Astrocyte of the hippocampus (primary cell): ENCODE measurements at places on chromosomes 6 and 20.

DNA sequence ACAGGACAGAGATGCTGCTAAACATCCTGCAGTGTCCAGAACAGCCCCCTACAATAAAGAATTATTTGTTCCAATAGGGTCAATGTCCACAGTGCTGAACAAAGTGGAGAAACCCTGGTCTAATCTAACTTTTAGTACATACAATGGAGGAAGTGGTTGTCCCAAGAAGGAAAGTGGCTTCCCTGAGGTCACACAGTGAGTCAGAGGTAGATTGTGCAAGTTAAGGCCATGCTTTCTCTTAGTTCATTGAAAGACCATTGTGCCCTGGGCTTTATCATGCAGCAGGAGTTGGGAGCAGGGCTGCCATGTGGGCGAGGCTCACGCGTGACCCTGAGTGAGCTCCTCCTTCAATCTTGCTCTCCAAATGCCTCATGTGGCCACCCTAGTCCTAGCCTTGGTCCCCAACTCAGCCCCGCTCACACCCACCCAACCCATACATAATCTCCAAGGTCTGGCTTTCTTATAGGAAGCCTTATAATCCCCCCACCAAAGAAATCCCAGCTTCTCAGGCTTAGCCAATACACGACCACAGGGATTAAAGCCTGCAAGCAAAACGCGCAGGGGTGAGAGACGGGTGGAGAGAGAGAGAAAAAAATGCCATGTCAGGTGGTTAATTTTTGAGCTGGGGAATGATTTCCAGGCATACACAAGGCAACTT is 19.9 kb downstream of the SLC13A3 start:
- no peak for DNase-seq

DNA sequence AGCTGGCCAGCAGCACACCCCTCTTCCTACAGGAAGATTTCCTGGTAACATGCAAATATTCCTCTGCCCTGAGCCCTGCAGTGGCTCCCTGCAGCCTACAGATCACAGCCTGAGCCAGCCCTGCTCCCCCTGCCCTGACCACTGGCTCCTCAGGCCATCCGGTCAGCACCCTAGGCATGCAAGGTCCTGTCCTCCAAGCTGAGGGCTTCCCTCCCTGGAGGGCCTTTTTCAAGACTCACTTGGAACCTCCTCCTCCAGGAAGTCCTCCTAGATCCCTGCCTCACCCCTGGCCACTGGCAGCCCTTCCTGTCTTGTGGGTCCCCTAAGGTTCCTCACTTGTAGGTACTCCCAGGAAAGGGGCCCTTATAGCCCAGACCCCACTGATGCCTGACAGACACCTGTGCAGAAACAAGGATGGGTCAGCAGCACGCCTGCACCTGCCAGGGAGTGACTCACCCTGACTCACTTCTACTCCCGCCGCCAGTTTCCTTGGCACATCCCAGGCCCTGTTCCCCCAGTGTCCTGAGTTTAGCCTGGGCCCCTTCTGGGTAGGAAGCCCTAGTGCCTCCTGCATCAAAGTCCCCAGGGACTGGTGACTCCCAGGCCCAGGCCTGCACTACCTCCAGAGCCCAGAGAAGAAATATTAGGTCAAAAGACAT is 3.2 kb downstream of the SLC4A11 start:
- DNase-seq, result peak; percentile 34

GRCh38 chr6:121110733-121111132 is 223.5 kb downstream of the TBC1D32 start:
- no peak for DNase-seq

- peak; percentile 75 for DNase-seq
Measured at GRCh38 chr6:87393026-87393622, 14.6 kb upstream of the CFAP206 start.

- peak; percentile 7 for DNase-seq
Measured at GRCh38 chr20:51220293-51220706, 197.4 kb upstream of the KCNG1 start.

- DNase-seq, result peak; percentile 93
Measured at GRCh38 chr20:48697845-48698491, 129.8 kb downstream of the PREX1 start.

DNA sequence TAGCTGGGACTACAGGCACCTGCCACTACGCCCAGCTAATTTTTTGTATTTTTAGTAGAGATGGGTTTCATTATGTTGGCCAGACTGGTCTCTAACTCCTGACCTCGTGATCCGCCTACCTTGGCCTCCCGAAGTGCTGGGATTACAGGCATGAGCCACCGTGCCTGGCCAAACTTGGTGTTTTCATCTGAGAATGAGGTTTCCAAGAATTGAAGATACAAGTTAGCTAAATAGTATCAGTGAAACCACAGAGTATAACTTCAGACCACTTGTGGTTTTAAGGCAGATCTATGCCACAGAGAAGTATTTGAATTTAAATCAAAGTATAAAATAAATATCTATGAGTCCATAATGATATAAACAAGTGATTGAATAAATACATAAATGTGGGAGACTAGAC is 70.1 kb downstream of the SLC16A10 start:
- no peak for DNase-seq

DNA sequence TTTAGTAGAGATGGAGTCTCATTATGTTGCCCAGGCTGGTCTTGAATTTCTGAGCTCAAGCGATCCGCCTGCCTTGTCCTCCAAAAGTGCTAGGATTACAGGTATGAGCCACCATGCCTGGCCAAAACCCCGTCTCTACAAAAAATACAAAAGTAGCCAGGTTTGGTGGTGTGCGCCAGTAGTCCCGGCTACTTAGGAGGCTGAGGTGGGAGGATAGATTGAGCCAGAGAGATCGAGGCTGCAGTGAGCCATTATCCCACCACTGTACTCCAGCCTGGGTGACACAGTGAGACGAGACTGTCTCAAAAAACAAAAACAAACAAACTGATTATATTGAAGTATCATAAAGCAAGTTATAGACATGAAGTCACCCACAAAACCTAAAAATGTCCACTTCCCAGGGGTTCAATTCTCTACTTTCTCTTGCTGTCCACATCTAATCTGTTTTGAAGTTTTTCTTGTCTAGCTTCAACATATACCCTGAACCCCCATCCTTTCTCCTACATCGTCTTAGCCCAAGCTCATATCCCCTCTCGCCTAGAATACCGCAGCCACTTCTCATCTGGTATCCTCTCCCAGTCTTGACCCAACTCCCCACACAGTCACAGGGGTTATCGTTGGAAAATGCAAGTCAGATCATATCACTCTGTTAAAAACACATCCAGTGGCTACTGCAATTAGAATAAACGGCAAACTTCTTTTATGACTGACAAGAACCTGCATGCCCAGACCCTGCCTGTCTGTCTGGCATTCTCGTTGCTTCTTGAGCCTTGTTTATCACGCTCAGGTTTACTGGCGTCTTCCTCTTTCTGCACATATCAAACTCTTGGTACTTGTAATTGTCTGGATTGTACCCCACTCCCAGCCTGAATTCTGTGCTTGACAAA is 20.1 kb upstream of the NCOA3 start:
- no peak for DNase-seq

GRCh38 chr6:19036196-19036555 is 649.0 kb downstream of the RNF144B start:
- DNase-seq, result no peak

DNA sequence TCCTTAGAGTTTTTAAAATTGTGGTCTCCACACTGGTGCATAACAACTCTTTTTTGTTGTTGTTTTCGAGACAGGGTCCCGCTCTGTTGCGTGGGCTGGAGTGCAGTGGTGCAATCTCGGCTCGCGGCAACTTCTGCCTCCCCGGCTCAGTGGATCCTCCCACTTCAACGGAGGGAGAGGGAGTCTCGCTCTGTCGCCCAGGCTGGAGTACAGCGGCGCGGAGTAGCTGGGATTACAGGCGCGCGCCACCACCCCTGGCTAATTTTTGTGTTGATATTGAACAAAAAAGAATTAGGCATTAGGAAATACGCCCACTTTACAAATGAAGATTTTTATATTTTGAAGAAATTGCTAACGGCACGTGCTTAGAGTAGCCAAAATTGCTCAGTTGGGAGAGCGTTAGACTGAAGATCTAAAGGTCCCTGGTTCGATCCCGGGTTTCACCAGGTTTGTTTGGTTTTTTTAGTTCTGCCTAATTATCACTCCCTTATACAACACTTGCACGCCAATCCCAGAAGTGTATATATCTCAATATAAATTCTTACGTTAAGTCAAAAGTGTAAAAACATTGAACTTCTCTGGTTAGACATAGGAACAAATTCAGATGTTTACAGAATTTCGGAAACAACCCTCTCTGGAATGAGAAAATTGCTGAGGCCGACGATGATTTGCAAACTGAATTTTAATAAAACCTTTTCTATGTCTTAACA is 159.6 kb downstream of the TRIM27 start:
- no peak for DNase-seq

- DNase-seq, result no peak
Measured at GRCh38 chr6:85644279-85644762, 1.6 kb upstream of the SYNCRIP start.

DNA sequence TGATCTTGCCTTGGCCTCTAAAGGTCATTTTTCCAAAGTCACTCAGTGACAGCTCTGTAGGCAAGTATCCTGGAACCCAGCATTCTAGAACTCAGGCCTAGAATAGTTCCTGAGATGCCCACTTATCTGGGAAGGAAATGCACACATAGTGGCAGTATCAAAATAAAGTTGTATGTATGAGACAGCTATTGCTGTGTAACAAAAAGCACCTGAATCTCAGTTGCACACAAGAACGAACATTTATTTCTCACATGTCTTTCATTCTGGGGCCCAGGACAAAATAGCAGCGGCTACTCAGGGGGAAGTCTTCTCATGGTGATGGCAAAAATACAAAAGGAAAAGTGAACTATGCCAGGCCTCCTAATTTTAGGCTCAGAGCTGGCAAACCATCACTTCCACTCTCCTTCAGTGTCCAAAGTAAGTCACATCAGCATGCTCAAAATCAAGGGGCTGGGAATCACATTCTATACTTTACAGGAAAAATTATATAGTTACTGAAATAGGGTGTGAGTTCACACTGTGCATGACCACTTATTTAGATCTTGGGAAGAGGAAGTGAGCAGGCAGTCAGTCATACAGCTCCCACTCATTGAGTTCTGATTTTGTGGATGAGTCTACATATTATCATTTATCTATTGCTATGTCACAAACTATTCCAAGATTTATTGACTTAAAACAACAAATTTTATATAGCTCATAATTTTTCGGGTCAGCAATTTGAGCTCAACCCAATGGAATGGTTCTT is 133.7 kb upstream of the RIN2 start:
- no peak for DNase-seq

- peak; percentile 30 for DNase-seq
Measured at GRCh38 chr6:15763837-15764236, 101.0 kb upstream of the DTNBP1 start.

GRCh38 chr6:113960795-113961194 is 10.2 kb downstream of the HDAC2 start:
- no peak for DNase-seq

DNA sequence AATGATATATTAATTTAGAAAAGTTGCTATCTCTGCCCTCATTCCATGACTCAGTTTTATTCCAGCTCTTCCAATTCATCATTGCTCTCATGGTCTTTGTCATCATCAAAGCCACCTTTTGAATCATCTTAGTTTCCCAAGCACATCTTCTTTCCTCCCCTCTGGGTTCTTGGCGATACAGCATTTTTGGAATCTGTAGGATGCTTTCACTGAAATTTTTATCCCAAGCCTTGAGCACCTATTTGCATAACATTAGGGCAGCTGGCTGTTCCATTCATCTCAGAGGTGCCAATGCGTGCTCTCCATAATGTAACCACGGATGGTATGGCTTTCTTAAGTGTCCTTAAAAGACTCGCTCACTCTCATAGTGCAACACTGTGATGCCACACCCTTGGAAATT is 100.4 kb downstream of the SNX5 start:
- DNase-seq, result no peak

GRCh38 chr6:39388606-39389483 is 66.3 kb upstream of the KCNK16 start:
- DNase-seq, result no peak

- DNase-seq, result no peak
Measured at GRCh38 chr6:165895421-165896165, 232.6 kb upstream of the PDE10A start.
